ENCODE measurements at places on chromosomes 12 and 14. TPM values are rescaled to one million over a fixed set of nuclear protein-coding genes. Genes with fewer than 3 reads are reported as not detected.

DNA sequence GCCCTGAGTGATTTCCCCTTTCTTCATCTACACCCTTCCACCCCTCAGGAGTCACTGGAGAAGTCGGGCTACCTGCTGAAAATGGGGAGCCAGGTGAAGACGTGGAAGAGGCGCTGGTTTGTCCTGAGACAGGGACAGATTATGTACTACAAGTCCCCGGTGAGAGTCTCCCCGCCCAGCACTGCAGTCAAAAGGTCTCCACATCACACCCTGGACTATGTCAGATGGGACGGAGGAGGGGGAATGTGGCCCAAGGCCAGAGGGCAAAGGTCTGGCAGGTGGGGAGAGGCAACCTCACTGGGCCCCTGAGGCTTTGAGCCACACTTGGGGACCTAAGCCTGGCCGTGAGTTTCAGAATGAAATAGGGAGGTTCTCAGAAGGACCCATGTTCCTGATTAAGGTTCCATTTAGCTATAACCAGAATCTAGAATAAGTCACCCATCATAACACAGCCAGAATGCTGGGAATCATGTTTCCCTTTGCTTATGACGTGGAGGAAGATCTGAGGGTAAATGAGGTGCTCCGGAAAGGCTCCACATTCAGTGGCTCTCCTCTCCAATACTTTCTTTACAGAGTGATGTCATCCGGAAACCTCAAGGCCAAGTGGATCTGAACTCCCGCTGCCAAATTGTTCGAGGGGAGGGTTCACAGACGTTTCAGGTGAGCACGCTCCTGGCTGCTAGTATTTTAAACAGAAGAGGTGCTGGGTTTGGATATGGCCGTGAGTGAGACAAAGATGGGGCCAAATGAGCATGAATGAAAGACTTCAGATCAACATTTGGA lies 26.6 kb downstream of the PIGH start:
- DNase-seq = no peak

DNA sequence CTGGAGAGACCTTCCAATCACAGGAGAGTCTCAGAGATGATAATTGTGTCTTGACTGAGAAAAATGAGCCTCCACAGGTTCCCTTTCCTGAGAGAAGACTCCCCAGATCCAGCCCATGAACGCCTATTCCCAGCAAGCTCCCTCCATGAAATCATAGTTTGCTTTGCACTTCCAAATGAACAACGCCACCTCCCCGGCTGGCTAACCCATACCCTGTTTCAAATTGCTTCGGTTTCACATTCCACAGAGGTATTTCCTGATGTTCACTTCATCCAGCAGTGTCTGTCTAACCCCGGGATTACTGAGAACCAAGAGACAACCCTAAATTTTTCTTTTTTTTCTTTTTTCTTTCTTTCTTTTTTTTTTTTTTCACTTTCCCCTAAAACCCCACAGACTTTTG lies 124.1 kb upstream of the RFLNA start:
- DNase-seq = no peak

- DNase-seq = no peak
Observed at GRCh38 chr12:78584695-78585094, 279.9 kb upstream of the SYT1 start.

DNA sequence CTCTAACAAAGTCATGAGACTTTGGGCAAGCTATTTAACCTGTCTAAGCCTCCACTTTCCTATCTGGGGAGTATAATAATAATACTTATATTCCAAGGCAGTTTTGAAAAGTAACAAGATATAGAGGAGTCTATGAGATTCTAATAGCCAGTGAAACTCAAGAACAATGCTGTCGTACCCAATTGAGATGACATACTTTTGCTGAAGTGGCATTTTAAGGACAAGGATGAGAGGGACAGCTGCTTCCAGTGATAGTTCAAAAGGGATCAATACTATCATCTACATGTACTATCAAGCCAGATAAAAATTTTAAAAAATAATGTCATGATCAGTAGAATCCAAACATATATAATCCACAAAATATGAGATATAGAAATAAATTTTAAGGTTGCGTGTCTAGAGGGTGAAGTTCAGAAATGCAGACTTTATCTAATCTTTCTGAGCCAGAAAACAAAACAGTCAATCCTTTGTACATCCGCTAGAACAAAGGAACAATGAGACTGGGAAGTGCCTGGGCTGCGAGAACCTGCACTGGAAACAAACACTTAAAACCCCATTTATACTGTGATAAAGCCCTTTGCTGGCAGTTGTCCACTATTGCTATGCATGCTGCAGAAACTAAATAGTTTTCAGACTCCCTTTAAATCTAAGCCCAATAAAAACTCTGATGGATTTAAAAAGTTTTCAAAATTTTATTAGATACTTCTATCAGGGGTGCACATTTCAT lies 38.6 kb downstream of the PTPRB start:
- no peak for DNase-seq

- DNase-seq = peak; percentile 77
Observed at GRCh38 chr12:121789233-121789781, 4.2 kb downstream of the RHOF start.

GRCh38 chr12:38961683-38962082 lies 56.3 kb upstream of the CPNE8 start:
- no peak for DNase-seq

- DNase-seq = no peak
Observed at GRCh38 chr12:100564905-100565467, 8.5 kb upstream of the GAS2L3 start.

DNA sequence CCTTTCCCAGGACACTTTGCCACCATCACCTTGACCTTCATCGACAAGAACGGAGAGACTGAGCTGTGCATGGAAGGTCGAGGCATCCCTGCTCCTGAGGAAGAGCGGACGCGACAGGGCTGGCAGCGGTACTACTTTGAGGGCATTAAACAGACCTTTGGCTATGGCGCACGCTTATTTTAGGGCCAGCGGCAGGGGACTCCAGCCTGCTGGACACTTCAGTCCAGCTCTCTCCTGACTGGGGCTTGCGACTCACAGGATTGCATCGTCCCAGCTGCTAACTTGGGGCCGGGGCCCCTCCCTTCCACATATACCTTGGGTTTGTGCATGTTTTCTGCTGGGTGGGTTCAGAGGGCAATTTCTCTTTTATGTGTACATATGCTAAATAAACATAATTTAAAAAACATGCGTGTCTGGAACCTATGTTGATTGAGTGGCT lies 11.2 kb downstream of the AHSA1 start:
- no peak for DNase-seq

- no peak for DNase-seq
Observed at GRCh38 chr12:12779529-12779928, 5.9 kb upstream of the APOLD1 start.

- DNase-seq = no peak
Observed at GRCh38 chr14:48771717-48772116, 814.5 kb downstream of the RPS29 start.

GRCh38 chr12:124716208-124717130 lies 147.2 kb downstream of the SCARB1 start:
- DNase-seq = no peak

DNA sequence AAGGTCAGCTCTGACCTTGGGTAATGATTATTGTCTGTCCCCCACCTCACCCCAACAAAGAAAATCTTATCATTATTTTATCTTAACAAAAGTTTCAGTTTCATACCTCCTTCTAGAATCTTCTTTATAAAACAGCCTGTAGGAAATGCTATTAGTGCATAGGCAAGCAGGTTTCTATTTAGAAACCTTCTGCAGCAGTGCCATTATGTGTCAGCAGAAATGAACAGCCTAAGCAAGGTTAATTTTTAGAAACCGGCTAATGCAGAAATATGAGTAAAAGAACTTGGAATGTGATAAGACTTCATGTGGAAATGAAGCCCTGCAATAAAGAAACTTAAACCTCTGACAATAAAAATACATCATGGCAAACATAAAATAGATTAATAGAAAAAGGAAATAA lies 814.4 kb downstream of the FSCB start:
- DNase-seq = no peak

GRCh38 chr12:48997719-48998496 lies 1.3 kb downstream of the DDN start:
- no peak for DNase-seq

DNA sequence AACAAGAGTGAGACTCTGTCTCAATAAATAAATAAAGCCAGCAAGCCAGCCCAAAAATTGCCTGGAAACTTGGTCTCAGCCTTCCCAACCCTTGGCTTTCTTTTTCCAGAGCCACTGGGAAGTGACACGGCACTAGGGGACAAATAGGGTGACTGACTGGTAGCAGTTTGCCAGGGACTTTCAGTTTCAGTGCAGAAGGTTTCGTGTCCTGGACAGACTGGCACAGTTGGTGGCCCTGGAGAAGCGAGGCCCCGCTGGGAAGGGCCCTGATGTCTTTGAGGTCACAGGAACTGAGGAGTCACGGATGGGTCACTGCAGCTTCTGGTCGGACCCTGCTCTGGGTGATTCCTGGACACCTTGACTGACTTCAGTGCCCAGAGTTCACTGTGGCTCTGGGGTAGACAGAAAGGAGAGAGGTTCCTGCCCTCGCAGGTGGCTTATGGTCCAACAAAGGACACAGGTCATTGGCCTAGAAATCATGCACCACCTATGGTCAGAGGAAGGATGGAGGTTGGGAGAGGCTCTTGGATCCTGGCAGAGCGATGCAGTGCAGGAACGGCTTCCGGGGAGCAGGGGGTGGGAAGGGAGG lies 2.7 kb downstream of the LRRC43 start:
- DNase-seq = no peak

- no peak for DNase-seq
Observed at GRCh38 chr12:12872139-12872933, 19.0 kb upstream of the GPRC5A start.

DNA sequence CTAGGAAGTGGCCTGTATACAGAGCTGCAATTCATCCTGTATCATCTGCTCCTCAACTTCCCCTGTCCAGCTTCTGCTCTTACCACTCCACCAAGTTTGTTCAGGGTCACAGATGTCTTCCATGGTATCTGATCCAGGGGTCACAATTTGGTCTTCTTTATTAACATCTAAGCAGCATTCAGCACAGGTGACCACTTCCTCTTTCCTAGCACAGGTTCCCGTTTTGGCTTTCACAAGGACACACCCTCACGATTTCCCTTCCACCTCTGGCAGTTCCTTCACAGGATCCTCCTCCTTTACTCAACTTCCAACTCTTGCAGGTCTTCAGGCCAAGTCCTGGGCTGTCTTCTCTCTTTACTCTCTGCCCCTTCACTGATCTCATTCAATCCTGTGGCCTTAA lies 93.6 kb downstream of the TTC7B start:
- DNase-seq = peak; percentile 43

DNA sequence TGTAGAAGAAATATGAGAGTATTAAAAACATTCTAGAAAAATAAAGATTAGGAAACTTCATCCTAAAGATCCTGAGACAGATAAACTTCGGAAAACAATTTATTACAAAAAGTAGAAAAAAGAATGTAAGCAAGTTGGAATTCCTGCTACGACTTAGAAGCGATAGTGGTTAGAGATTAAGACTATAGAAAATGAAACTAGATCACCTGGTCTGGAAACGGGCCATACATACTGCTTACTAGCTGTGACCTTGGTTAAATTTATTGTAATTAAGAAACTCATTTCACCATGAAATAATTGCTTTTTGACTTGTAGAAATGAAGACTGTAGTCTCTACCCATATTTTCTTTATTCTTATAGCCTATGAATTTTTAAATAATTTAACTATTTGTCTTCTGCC lies 614.1 kb downstream of the SLC16A7 start:
- DNase-seq = no peak

DNA sequence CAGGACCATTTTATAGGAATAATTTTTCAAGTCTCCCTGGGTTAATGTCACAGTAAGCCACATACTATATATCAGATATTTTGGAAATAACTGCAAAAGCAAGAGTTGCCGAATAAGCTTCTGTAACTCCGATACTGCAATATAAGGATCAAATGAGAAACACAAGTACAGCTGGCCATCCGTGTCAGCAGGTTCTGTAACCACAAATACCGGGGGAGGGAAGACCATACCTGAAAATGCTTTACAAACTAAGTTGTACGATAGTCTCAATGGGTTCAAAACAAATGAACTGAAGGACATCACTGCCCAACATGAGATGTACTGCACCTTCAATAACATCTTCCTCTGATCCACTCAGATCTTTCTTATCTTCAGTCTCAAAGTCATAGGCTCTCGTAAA lies 1.8 kb downstream of the SYCP3 start:
- no peak for DNase-seq

- no peak for DNase-seq
Observed at GRCh38 chr14:24052656-24053547, 1.1 kb downstream of the CARMIL3 start.

DNA sequence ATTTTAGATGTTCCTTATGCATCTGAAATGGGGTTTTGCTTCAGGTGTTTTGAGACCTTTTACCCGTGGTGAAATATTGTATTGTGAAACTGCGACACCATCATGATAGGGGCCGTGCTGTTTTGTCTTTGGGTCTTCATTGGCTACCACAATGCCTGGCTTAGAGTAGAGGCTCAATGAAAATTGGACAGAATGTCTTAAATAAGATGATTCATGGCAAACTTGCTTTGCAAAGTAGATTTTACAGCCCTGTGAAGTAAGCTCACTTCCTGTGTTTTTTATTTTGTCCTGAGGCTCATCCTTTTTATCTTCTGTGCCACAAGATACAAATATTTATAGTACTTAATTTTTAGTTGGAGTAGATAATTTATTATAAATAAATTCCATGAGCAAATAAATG lies 111.3 kb upstream of the FRMD6 start:
- DNase-seq = no peak

GRCh38 chr14:91953170-91953985 lies 5.9 kb upstream of the FBLN5 start:
- DNase-seq = no peak

- no peak for DNase-seq
Observed at GRCh38 chr14:103161054-103161397, 37.8 kb downstream of the TNFAIP2 start.

- DNase-seq = no peak
Observed at GRCh38 chr14:56720703-56721460, 89.4 kb downstream of the OTX2 start.

- peak; percentile 66 for DNase-seq
Observed at GRCh38 chr14:94405486-94405885, 17.1 kb upstream of the SERPINA1 start.

DNA sequence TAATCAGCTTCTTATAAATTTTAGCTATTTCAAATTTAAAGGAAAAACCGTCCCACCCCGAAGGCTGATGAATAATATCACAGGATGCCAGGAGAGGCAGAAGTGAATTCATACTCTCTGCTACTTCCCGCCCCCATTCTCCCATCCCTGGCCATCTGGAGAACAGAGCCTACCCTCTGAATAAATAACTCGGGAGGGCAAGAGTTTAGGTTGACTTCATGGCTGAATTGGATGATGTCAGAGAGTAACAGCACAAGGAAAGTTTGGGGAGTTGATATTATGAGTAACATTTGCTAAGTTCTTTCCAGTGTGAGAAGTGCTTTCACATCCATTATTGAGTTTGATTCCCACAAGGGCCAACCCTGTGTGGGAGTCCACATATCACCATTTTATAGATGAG lies 241.6 kb downstream of the EGLN3 start:
- DNase-seq = no peak

- peak; percentile 47 for DNase-seq
Observed at GRCh38 chr12:47021298-47021697, 58.1 kb upstream of the PCED1B start.

TAS2R8 gene
- polyA plus RNA-seq = not detected

GPRC5D gene
- 0.49 TPM for polyA plus RNA-seq

CDKN1B gene
- 92.5 TPM for polyA plus RNA-seq

CLEC9A gene
- not detected for polyA plus RNA-seq

TCL1B gene
- polyA plus RNA-seq = not detected

TRAF3 gene
- 17.3 TPM for polyA plus RNA-seq

TAS2R19 gene
- polyA plus RNA-seq = not detected

LHX5 gene
- not detected for polyA plus RNA-seq

PLEKHG7 gene
- not detected for polyA plus RNA-seq

CACNA1C gene
- not detected for polyA plus RNA-seq

GLIPR1L2 gene
- not detected for polyA plus RNA-seq

TPI1 gene
- 446 TPM for polyA plus RNA-seq

PLA2G1B gene
- polyA plus RNA-seq = not detected

MUCL1 gene
- polyA plus RNA-seq = not detected

KRT78 gene
- polyA plus RNA-seq = not detected

All from CD14-positive monocyte (primary cell).